ENCODE measurements at places on chromosomes 13 and 19.

GRCh38 chr13:44822291-44822690, 167.0 kb downstream of the NUFIP1 start:
- no peak for DNase-seq

GRCh38 chr19:38691938-38692457, 44.5 kb downstream of the ACTN4 start:
- no peak for DNase-seq

GRCh38 chr19:29538146-29538545, 12.4 kb downstream of the VSTM2B start:
- no peak for DNase-seq

DNA sequence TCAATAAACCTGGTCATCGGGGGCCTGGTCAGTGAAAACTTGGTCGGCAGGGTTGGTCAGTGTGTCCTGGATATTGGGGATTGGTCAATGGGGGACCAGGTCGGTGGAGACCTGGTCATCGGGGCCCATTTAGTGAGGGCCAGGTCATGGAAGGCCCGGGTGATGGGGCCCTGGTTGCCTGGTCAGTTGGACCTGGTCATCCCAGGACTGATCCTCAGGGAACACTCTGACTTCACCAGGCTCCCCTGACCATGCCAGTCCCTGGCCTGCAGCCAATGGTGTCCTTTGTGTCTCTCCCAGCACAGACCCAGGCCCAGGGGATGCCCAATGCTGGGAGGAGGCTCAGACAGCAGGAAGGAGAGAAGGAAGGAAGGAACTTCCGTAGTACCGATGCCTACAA, 42.1 kb upstream of the TPM4 start:
- DNase-seq, result no peak

- DNase-seq, result no peak
These were observed 1.9 kb downstream of the PPP1R12C start for GRCh38 chr19:55115446-55116065.

DNA sequence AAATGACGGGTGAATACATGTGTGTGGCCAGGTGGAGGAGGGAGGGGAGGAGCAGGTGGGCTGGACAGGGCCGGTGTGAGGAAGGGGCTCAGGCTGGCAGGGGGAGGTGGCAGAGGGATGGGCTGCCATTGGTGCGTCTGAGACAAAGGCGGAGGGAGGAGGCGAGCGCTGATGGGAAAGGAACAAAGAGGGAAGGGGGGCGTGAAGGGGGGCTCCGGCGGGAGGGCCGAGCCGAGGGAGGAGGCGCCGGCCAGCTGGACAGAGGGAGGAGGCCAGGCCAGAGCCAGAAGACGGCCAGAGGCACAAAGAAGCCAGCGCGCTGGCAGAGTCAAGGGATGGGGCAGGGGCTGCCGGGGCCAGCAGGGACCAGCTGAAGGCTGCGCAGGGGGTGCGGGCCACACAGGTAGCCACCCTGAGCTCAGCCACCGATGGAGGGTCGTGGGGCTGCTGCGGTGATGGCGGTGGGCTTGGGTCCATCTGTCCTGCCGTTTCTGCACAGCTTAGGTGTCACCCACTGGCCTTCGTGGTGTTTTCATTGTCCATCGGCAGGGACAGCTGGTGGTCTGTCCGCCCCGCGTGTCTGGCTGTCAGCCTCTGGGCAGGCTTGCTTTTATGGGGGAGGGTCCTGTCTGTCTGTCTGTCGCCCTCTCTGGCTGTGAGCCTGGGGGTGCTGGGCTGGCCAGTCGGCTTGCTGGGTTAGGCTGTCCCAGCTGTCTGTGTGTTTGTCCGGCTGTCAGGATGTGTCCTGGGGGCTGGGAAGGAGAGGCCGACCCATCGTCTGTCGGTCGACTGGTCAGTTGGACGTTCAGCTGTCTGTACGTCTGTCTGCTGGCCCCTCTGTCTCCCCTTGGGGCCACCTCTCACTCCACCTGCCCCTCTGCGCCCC, 2.2 kb downstream of the APC2 start:
- no peak for DNase-seq

GRCh38 chr19:45477713-45478453, 10.1 kb downstream of the FOSB start:
- DNase-seq, result no peak
